Right hindlimb (tissue), 1 donor: ENCODE measurements at places on chromosomes 3 and 15.

- DNase-seq, result no peak
Observed at GRCh38 chr3:115691964-115692363, 68.7 kb downstream of the GAP43 start.

DNA sequence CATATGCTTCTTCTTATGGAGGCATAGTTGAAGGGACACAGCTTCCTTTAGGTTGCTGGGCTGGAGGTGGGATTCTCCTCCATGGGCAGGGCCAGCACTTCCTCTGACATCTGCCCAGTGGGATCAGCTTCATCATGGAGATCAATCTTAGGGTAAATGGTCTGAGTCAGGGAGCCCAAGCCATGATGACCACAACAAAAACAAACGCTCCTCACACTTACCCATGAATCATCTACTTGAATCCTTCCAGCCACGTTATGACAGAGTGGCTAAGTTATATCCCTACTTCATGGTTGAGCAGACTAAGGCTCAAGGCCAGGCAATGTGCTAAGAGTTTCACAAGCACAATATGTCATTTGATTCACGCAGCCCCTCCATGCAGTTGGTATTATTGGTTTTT lies 87.2 kb upstream of the NMNAT3 start:
- no peak for DNase-seq

GRCh38 chr3:30681649-30682211 lies 75.3 kb downstream of the TGFBR2 start:
- DNase-seq, result peak; percentile 67

DNA sequence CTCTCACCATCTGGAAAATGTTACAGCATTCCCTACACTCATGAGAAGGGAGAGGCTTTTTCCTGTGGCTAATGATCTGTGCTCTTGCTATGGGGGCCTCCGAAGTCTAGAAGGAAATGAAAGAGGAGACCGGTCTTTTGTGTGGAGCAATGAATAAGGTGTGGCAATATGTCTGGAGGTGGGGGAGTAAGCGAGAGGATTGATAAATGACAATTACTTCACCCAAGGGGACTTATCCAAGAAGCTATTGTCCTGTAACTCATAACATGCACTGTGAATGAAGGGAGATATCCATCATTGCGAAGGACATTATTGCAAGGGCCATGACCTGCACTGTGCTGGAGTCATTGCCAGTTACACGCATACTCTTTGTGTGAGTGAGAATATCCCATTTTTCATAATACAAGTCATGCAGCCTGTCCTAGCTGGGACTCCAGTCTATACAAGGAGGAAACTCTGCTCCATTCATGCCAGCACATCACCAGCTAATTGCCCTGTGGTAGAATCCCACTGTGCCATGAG lies 37.7 kb upstream of the SYNPR start:
- no peak for DNase-seq

GRCh38 chr3:105065895-105066839 lies 300.5 kb upstream of the ALCAM start:
- no peak for DNase-seq

DNA sequence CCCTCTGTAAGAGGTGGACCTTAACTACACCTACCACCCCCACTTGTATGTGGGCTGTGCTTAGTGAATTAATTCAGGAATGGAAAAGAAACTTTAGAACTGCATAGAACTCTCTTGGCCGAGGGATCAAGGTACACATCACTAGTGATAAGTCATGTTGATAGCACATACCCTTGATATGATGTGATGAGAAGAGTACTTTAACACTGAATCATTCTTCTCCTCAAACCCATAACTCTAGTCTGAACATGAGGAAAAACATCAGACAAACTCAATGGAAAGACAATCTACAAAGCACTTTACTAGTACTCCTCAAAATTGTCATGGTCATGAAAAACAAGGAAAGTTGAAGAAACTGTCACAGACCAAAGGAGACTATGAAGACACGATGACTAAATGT lies 87.6 kb downstream of the P2RY1 start:
- DNase-seq, result no peak

GRCh38 chr15:35450492-35450891 lies 95.5 kb downstream of the DPH6 start:
- no peak for DNase-seq

DNA sequence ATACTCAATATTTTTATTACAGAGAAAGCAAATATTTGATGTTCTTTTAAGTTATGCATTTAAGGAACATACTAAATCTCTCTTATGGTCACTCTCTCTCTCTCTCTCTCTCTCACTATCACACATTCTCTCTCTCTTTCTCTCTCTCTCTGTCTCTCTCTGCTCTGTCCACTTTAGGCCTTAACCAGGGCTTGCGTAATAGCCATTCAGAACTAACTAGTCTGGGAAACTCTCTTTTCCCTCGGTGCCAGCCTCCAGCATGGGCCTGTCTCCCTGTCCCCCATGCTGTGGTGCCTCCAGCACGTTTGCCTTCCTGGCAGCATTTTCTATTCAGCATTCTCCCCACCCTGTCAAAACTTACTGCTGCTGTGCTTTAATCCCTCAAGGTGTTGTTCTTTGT lies 389.7 kb downstream of the ROBO1 start:
- no peak for DNase-seq

GRCh38 chr15:40161693-40162391 lies 973 bp downstream of the BUB1B start:
- DNase-seq, result no peak

GRCh38 chr15:96593735-96594134 lies 263.2 kb downstream of the NR2F2 start:
- no peak for DNase-seq

- no peak for DNase-seq
Observed at GRCh38 chr15:56295433-56295832, 51.8 kb upstream of the RFX7 start.

GRCh38 chr3:172580680-172581401 lies 57.6 kb upstream of the TNFSF10 start:
- DNase-seq, result no peak

DNA sequence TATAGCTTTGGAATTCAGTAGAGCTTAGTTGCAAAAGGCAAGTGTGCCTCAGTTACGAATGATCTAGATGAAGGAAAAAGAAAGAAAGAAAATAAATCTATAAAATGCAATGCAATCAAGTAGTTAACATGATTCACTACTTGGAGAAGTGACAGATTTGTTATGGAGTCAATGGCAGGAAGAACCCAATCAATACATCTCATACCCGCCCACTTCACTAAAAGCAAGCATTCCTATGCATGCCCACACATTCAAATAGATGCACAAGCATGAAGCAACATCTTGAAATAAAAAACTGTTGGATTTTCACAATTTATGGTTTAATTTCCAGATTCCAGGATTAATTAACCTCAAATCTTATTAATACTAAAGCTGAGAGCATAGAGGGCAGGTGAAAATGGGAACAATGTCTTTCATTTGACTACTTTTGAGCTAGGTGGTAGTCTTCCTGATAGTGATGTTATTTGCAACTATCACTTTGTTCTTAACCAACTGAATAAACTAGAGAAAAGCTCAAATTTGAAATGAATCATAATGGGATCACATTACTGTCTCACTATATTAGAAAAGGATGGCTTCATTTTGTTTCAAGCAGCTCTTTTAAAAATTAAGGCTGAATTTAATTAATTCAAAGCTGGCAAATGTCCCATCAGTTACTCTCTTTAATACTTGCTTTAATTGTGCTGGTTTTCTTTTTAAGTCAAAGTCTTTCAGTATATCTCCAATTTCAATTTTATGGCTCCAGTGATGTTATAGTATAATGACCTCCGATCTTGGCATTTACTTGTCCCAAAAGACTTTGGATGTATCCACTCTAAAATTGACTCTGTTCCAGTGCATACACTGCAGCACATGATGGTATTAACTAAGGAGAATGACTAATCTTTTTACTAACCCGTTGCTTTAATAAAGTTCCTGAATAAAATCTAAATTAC lies 46.7 kb upstream of the CCDC50 start:
- no peak for DNase-seq

DNA sequence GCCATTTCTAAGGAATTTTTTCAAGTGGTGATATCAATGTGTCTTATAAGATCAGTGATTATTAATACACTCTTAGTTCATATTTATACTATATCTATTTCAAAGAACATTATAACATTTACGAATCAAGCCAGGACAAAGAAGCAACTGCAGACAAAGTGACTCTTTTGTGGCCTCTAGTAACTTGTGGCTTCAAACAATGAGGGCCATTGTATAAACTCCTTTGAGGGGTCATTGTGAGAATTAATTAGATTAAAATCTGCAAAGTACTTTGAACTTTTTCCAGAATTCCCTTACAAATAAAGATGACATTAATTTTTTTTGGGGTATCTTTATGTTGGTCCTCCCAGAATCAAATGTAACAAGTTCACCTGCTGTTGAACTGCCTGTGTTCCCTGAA lies 12.3 kb upstream of the SLC30A4 start:
- DNase-seq, result no peak

- DNase-seq, result no peak
Observed at GRCh38 chr15:31336593-31337295, 10.1 kb downstream of the KLF13 start.

DNA sequence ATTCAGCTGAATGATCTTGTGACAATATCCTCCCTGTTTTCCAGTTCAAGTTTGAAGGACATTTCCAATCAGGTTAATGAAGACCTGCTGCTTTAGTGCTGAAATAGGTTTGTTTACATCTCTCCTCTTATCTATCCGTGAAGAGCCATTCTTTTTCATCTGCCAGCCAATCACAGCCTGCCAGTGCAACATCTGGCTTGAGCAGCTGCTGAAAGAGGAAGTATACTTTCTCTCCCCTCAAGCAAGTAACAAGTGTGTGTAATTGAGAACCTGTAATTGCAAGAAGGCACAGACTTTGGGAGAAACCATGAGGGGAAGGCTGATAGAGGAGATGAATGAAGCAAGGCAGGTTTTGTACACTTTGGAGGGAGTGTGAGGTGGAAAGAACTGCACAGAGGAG lies 404.3 kb downstream of the AGBL1 start:
- DNase-seq, result no peak

- no peak for DNase-seq
Observed at GRCh38 chr3:36926292-36926897, 18.5 kb downstream of the TRANK1 start.

- no peak for DNase-seq
Observed at GRCh38 chr3:185308126-185308754, 54.4 kb upstream of the EHHADH start.

DNA sequence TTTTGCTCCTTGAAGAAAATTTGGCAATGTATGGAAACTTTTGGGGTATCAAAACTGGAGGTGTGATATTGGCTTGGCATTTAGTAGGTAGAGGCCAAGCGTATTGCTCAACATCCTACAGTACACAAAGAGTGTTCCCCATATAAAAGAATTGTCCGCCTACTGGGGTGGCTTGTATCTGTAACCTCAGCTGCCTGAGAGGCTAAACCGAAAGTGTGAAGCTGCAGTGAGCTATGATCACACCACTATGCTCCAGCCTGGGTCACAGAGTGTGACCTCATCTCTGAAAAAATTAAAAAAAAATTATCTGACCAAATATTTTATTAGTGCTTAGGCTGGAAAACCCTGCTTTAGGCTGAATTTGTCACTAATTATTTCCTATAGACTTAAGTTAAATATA lies 483.9 kb downstream of the PYDC2 start:
- no peak for DNase-seq

DNA sequence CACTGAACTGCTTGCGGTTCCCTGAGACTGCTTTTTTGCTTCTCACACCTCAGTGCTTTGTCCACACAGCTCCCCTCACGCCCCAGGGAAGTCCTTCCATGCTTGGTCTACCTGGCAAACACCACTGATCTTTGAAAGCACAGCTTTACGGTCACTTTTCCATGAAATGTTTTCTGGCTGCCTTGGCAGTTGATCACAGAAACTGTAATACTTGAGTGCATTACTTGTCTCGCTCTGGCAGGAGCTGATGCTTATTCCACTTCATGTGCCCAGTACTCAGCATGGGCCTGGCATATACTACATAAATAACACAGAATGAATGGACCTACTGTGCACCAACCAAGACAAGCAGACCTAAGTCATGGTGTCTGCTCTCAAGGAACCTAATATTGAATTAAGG lies 121.1 kb downstream of the MEX3B start:
- DNase-seq, result peak; percentile 43

DNA sequence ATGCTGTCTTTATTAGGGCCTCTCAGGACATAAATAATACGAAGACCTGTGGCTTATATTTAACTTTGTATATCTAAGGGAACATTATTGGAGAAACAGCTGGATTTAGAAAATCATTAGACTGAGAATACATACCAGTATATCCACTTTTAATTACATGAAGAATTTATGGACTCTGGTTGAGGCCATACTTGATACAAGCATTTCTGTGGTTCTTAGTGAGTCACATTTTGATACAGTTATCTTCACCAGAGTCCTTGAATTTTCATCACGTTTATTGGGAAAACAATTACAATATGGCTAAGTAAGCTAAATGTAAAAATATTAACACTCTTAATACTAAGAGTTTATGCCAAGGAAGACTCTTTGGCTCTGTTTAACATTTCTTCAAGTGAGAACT lies 9.9 kb downstream of the KIF23 start:
- no peak for DNase-seq

DNA sequence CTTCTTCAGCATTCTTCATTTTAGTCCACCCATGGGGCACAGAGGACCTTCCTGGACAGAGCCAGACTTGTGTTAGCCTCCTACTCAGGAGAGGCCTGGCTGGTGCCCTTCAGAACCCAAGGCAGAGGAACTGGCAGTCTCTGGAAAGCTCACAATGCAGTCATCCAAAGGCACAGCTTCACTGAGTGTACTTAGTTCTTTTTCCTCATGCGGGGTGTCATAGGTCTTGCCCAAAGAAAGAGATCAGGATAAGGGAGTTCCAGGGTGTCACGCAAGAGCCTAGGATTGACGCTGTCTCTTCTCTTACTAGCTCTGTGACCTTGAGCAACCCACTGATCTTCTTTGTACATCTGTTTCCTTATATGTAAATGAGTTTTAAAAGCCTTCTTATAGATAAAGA lies 58.7 kb downstream of the CD200 start:
- no peak for DNase-seq

DNA sequence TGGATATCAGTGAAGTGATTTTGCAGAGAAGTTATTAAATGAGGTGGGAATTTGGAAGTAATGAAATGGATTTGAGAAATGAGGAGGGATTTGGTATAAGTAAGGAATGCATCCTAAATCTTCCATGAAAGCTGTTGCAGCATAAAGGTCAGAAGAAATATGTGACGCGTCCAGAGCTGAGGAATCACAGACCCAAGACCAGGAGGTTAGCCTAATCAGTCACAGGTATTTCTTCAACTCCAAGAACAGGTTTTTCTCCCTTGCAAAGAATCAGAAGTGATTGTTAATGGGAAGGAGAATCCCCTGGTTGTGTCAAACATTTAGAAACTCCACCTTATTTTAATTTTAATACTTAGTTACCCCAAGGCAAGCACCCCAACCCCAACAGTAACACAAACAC lies 253.2 kb downstream of the MEX3B start:
- DNase-seq, result no peak

DNA sequence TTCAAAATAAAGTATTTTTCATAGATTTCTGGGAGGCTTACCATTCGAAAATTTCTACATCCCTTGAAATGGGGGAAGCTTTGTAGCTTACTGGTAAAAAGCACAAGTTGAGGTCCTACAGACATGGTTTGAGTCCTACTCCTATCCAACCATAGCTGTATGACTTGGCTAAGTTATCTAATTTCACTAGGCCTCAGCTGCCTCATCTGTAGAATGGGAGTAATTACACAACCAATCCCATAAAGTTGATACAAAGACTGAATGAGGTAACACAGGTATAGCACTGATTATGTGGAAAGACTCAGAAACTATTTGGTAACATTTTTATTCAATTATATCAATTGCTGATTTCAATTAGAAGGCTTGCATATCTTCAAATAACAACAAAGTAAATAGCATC lies 157.4 kb downstream of the PLD1 start:
- DNase-seq, result no peak
